ENCODE measurements at places on chromosomes 1 and 21. TPM values are rescaled to one million over a fixed set of nuclear protein-coding genes. Genes with fewer than 3 reads are reported as not detected.
A peak's percentile ranks its signal among the peaks of the same experiment; 100 is the strongest.

The DIO1 gene
- not detected for total RNA-seq

The AMY2A gene
- total RNA-seq = not detected

GRCh38 chr1:230208619-230209261 is 141.7 kb downstream of the GALNT2 start:
- no peaks in the 10 kb centered on the region for H3K27me3 ChIP-seq
- H3K27ac ChIP-seq = peak overlapping the region; percentile 39
- no peak overlapping the region for H3K4me3 ChIP-seq
- DNase-seq = no peak

DNA sequence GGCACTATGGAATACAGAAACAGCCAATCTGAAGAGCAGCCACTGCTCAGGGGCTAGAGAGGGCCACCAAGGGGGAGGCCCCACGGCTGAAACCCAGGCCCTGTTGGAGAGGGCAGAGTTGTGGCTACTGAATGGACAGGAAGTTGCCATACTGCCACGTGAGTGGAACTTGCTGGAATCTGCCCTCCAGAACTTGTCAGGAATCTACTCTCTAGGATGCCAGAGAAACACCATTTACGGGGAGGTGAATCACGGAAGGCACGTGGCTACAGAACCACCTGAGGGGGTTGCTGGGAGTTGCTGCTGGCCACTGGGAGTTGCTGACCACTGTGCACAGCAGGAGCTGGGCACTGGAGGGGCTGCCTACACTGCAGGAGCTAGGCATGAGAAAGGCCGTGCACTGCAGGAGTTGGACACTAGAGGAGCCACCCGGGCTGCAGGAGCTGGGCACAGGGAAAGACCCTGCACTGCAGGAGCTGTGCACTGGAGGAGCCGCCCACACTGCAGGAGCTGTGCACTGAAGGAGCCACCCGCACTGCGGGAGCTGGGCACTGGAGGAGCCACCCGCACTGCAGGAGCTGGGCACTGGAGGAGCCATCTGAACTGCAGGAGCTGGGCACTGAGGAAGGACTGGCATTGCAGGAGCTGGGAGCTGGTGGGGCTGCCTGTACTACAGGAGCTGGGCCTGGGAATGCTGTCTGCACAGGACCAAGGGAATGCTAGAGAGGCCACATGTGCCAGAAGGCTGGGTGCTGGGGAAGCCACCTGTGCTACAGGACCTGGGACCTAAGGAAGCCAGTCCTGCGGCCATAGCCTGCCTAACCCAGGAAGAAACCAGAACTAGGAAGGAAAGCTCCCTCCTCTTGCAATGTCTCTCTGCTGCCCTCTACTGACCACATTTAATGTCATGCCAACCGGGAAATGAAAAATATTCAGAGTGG is 343.4 kb downstream of the MATN1 start:
- H3K36me3 ChIP-seq = no peaks in the 10 kb centered on the region
- H3K27me3 ChIP-seq = peaks cover 8% of the 10 kb centered on the region

DNA sequence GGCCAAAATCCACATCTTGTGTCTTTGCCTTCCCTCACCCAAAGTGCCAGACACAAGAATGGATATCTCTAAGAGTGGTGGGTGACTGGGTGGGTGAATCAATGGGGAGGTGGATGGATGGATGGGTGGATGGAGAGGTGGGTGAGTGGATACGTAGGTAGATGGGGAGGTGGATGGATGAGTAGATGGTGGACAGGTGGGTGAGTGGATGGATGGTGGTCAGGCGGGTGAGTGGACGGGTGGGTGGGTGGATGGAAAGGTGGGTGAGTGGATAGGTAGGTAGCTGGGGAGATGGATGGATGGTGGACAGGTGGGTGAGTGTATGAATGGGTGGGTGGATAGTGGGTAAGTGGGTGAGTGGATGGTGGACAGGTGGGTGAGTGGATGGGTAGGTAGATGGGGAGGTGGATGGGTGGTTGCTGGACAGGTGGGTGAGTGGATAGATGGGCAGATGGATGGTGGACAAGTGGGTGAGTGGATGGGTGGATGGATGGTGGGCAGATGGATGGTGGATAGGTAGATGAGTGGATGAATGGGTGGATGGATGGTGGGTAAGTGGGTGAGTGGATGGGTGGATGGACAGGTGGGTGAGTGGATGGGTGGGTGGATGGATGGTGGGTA is 34.2 kb downstream of the SLC19A1 start:
- H3K27ac ChIP-seq = no peak overlapping the region
- peaks cover 12% of the 10 kb centered on the region for H3K4me1 ChIP-seq
- no peaks in the 10 kb centered on the region for H3K36me3 ChIP-seq
- no peak overlapping the region for H3K4me3 ChIP-seq
- DNase-seq = no peak

GRCh38 chr1:172421974-172422604 is 1.6 kb downstream of the C1orf105 start:
- H3K27ac ChIP-seq = no peak overlapping the region
- no peaks in the 10 kb centered on the region for H3K4me1 ChIP-seq
- DNase-seq = no peak
- H3K27me3 ChIP-seq = no peaks in the 10 kb centered on the region

DNA sequence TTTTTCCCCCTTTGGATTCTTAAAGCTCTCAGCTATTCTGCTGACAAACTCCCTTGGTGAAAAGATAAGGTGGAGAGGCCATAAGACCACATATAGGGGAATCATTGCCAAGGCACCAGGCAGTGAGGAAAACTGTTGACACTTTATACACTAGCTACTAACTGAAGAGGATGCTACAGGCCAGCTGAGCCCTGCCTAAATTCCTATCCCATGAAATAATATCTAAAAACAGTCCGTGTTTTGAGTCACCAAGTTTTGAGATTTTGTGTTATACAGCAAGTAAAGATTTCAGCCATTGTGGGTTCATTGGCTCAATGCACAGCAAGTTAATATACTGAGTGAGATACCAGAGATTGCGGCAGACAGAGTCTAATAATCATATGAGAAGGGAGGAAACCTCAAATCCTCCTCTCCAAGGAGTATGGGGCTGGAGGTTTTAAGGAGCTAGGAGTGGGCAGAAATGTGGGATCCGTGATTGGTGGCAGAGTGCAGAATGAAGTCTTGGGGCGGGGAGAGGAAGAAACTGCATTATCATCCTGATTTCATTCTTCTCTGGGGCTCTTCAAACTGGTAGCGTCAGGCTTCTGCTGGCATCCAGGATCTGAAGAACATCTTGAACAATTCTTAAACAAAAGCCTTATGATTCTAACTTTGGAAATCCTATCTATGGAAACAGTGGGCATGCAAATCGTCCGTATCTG is 9.2 kb downstream of the CLDN8 start:
- no peaks in the 10 kb centered on the region for H3K27me3 ChIP-seq
- H3K4me1 ChIP-seq = no peaks in the 10 kb centered on the region
- H3K27ac ChIP-seq = no peak overlapping the region
- no peaks in the 10 kb centered on the region for H3K36me3 ChIP-seq
- no peak for DNase-seq

DNA sequence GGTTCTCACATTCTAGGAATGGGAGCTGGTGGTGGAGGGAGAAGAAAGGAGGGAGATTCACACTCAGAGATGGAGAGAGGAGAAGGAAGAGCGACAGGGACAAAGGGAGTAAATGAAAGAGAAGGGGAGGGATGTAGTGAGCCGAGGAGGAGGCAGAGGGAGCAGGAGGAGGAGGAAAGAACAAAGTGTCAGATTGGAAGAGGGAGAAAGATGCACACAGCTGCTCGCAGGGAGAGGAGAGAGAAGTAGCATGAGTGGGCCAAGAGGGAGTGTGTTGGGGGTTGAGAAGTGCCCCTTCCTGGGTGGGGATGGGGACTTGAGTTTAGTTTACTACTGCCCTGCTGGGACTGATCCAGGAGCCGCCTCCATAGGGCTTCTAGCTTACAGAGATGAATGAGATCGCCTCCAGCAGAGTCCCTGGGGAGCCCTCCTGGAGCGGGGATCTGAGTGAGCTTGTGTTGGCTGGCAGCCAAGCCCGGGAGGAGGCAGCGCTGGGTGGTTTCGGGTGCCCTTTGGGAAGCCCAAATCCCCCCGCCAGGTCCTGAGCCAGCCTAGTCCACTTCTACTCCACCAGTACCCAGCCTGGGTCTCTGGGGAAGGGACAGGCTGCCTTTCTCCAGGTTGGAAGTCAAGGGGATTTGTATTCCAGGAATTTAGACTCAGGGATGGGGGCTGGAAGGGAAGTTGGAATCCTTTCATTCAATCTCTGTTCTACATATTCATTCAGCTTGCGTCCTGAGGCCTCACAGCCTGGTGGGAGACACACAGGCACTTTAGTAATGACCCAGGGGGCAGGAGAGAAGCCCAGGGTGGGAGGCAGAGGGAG is 20.9 kb downstream of the PTPRU start:
- DNase-seq = no peak
- no peak overlapping the region for H3K27ac ChIP-seq
- H3K4me1 ChIP-seq = no peaks in the 10 kb centered on the region
- H3K36me3 ChIP-seq = no peaks in the 10 kb centered on the region
- no peaks in the 10 kb centered on the region for H3K27me3 ChIP-seq

GRCh38 chr1:227946624-227947385 is 927 bp downstream of the WNT9A start:
- H3K27me3 ChIP-seq = no peaks in the 10 kb centered on the region
- H3K4me1 ChIP-seq = peaks cover 13% of the 10 kb centered on the region
- peak; percentile 74 for DNase-seq

DNA sequence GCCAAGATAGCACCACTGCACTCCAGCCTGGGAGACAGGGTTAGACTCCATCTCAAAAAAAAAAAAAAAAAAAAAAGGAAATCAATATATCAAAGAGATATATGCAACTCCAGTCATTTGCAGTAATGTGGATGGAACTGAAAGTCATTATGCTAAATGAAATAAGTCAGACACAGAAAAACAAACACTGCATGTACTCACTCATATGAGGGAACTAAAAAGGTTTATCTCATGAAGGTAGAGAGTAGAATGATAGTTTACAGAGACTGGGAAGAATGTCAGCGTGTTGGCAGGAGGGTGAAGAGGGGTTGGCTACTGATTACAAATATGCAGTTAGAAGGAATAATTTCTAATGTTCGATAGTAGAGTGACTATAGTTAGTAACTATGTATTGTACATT is 13.2 kb downstream of the HSD11B1 start:
- H3K27ac ChIP-seq = no peak overlapping the region

DNA sequence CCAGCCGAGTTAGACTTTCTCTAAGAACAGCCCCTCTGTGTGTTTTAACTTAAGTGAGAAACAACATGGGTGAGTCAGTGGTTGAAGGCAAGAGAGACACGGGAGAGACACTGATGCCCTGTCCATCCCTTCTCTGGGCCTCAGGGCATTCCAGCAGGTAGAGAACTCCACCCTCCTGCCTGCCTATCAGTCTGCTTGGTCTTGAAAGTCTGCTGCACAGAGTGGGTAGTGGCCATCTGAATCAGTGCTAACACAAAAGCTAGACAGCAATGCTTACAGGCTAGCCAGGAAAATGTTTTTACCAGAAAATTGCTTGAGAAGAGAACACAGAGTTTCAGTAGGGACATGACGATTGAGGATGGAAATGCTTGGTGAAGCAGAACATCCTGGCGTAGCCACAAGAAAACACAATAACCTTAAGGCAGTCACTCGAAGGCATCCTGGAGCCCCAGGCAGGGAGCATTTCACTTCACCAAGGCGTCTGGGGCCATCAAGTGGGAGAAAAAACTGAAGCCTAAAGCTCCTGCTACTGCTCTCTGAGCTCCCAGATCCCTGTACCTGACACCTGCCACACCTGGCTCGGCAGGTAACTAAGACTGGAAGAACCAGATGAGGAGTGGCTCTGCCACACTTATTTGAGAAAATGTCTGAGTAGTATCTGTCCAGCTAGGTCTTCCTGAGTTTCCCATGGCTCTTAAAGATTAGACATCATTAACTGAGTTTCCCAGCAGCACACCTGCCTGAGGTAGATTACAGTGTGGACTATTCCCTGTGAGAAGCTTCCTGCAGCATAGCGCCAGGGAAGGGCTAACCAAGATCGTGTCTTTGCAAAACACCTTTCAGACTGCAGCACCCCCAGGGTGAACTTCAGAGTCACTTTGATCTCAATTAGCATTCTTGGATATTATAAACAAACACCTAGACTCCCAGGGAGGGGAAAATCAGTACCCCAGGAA is 18.1 kb upstream of the LBR start:
- H3K4me1 ChIP-seq = peaks cover 2% of the 10 kb centered on the region
- H3K27me3 ChIP-seq = no peaks in the 10 kb centered on the region
- H3K27ac ChIP-seq = peak overlapping the region; percentile 70
- DNase-seq = no peak
